ENCODE measurements at places on chromosomes 16 and 17. TPM values are rescaled to one million over a fixed set of nuclear protein-coding genes. Genes with fewer than 3 reads are reported as not detected.

C16orf96 gene
- polyA plus RNA-seq: not detected

- H3K4me1 ChIP-seq: no peaks in the 10 kb centered on the region
- H3K27me3 ChIP-seq: no peaks in the 10 kb centered on the region
- H3K4me3 ChIP-seq: no peak overlapping the region
- peaks cover 20% of the 10 kb centered on the region for H3K36me3 ChIP-seq
Observed at GRCh38 chr17:19304209-19304608, 58.3 kb downstream of the B9D1 start.

CD7 gene
- polyA plus RNA-seq: not detected

DNA sequence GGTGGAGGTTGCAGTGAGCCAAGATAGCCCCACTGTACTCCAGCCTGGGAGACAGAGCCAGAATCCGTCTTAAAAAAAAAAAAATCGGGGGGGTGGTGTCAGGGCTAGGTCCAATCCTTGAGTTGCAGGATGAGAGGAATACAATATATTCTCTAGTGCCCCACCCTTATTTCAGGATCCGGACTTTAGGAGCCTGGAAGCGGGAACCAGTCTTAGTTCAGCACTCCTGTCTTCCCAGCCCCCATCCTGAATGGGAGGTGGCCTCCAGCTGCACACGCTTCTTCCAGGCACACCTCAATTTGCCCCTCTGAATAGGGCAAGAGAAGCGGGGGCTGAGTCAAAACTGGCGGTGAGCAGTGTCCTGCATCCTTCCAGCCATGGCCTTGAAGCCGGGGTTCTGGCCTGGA is 1.6 kb downstream of the FHOD1 start:
- peaks cover 66% of the 10 kb centered on the region for H3K4me1 ChIP-seq
- H3K4me3 ChIP-seq: peak overlapping the region; percentile 85

DNA sequence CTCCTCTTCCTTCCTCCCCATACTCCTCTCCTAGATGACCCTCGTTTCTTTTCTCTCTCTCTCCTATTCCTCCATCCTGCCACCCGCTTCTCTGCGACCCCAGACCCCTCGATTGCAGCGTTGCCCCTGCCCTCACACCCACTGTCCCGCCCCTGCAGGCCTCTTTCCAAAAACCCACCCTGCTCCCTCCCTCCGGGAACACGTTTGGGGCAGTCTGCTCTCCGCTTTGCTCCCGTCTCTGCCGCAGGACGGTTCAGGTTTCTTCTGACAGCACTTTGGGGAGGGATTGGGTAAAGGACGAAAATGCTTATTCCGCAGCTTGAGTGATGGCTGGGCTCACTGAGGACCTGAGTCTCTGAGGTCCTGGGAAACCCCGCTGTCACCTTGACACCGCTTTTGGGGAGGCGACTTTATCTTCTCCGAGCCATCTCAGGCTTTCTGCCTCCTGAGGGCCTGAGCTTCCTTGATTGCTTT is 690 bp downstream of the NDE1 start:
- H3K27ac ChIP-seq: peak overlapping the region; percentile 88
- H3K27me3 ChIP-seq: no peaks in the 10 kb centered on the region
- DNase-seq: no peak
- peaks cover 42% of the 10 kb centered on the region for H3K4me1 ChIP-seq

DNA sequence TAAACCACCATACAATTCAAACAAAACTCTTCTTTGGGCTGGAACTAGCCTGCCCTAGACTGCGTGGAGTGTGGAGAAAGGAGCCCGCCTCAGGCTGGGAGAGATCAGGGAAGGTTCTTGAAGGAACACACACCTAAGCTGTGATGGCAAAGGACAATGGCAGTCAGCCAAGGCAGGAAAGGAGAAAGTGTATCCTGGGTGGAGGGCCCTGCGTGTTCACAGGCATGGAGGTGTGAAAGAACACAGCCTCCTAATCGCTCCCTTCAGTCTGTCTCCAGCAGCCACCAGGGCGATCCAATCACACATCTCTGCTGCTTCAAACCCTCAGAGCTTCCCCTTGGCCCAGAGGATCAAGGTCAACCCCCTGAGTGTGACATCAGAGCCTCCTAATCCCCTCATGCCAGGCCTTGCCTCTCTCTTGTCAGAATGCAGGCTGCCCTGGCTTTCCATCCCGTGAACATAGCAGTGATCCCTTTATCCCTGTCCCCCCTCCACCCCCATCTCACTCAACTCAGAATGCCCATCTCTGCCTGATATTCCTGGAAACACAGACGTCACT is 173.0 kb downstream of the KATNIP start:
- H3K27me3 ChIP-seq: no peaks in the 10 kb centered on the region
- no peak for DNase-seq
- peaks cover 9% of the 10 kb centered on the region for H3K4me1 ChIP-seq
- H3K4me3 ChIP-seq: no peak overlapping the region

C17orf107 gene
- 0.31 TPM for polyA plus RNA-seq

DNA sequence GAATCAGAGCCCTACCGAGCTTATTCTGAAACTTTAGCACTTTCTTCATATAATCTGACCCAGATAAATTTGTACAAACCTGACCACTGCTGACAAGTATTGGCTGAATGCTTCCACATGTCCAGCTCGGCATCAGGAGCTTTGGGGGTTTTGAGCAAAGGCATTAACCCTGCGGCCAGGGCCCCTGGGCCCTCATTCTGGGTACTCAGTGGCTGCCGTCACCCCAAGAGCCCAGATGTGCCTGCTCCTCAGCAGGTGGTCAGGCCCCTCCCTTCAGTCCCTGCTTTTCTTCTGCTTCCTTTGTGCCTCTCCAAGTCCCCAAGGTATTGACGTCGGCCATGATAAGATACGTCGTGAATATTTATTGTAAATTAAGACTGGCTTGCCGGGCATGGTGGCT is 47.3 kb upstream of the CHMP6 start:
- H3K36me3 ChIP-seq: peaks cover 2% of the 10 kb centered on the region
- H3K27me3 ChIP-seq: no peaks in the 10 kb centered on the region
- no peaks in the 10 kb centered on the region for H3K4me1 ChIP-seq
- no peak overlapping the region for H3K4me3 ChIP-seq
- no peak for DNase-seq

TCAP gene
- polyA plus RNA-seq: 0.20 TPM

DNA sequence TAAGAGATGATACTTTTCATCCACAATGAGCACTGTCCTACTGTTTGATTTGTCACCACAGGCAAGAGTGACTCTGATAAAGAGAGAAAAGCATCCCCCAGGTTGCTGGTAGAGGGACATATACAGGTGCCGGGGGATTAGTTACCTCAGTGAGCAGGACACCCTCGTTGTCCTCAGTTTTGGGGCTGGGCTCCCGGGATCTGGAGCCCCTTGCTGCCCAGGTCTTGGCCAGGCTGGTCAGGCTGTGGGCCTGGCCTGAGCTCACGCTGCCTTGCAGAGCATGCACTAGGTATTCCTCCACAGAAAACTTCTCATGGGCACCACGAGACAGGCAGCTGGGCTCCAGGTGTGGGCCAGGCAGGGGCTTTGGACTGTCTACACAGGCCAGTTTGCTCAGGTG is 24.4 kb upstream of the SPATA32 start:
- H3K27ac ChIP-seq: no peak overlapping the region
- peaks cover 45% of the 10 kb centered on the region for H3K36me3 ChIP-seq
- no peaks in the 10 kb centered on the region for H3K27me3 ChIP-seq
- H3K4me1 ChIP-seq: peaks cover 13% of the 10 kb centered on the region
- H3K4me3 ChIP-seq: no peak overlapping the region

VASN gene
- 1.1 TPM for polyA plus RNA-seq

GRCh38 chr17:47866941-47867340 is 16.0 kb upstream of the SP6 start:
- peaks cover 25% of the 10 kb centered on the region for H3K4me1 ChIP-seq
- no peak for DNase-seq
- H3K27ac ChIP-seq: no peak overlapping the region

DNA sequence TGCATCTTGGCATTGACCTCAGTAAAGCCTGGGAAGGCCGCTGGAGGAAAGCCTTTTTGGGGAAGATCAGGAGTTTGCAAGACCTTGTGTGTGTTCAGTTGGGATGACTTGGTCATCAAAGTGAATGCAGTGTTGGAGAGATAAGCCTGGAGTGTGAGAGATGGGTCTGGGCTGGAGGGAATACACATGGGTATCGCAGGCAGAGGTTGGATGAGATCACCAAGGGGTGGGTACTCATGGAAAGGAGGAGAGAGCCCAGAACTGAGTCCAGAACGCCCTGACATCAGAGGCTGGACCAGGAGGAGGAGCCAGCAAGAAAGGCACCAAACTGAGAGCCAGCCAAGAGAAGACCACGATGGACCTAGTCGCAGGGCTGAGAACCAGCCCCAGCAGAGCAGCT is 35.2 kb downstream of the SDK2 start:
- no peaks in the 10 kb centered on the region for H3K27me3 ChIP-seq
- H3K36me3 ChIP-seq: peaks cover 4% of the 10 kb centered on the region
- no peak overlapping the region for H3K27ac ChIP-seq
- no peak overlapping the region for H3K4me3 ChIP-seq
- no peak for DNase-seq

PPY gene
- not detected for polyA plus RNA-seq

HS3ST2 gene
- 6.3 TPM for polyA plus RNA-seq

DNA sequence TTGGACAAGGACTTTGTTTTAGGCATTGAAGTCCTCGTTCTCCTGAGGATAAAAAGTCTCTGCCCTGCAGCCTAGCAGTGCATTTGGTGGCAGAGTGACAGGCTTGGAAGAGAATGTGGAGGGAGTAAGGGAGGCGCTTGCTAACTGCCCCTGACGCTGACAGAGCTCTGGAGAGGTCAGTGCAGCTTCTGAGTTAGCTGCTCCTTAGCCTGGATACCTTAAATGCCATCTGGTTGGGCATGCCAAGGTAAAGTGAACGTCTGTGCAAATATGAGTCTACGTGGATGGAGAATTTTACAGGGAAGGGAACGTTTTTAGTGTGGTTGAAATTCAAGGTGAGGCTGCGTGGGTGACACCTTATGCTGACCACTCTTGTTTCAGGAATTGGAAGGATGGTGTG is 44.4 kb downstream of the SEC14L1 start:
- H3K27me3 ChIP-seq: no peaks in the 10 kb centered on the region
- no peak overlapping the region for H3K4me3 ChIP-seq
- no peak overlapping the region for H3K27ac ChIP-seq
- DNase-seq: no peak
- no peaks in the 10 kb centered on the region for H3K36me3 ChIP-seq

SCNN1G gene
- 0.70 TPM for polyA plus RNA-seq

ITGAX gene
- 0.11 TPM for polyA plus RNA-seq

- H3K36me3 ChIP-seq: no peaks in the 10 kb centered on the region
- peaks cover 4% of the 10 kb centered on the region for H3K27me3 ChIP-seq
- H3K4me3 ChIP-seq: no peak overlapping the region
- H3K4me1 ChIP-seq: peaks cover 8% of the 10 kb centered on the region
Observed at GRCh38 chr17:20975566-20975965, 67.2 kb downstream of the USP22 start.

- H3K27me3 ChIP-seq: no peaks in the 10 kb centered on the region
- H3K27ac ChIP-seq: no peak overlapping the region
- no peaks in the 10 kb centered on the region for H3K36me3 ChIP-seq
- no peak for DNase-seq
- no peak overlapping the region for H3K4me3 ChIP-seq
- H3K4me1 ChIP-seq: no peaks in the 10 kb centered on the region
Observed at GRCh38 chr17:9211133-9211765, 189.9 kb downstream of the NTN1 start.

GRCh38 chr16:66717776-66718175 is 21.2 kb upstream of the CMTM4 start:
- H3K27ac ChIP-seq: peak overlapping the region; percentile 59
- H3K36me3 ChIP-seq: peaks cover under 1% of the 10 kb centered on the region
- no peak for DNase-seq
- H3K27me3 ChIP-seq: no peaks in the 10 kb centered on the region
- H3K4me1 ChIP-seq: peaks cover 38% of the 10 kb centered on the region
- H3K4me3 ChIP-seq: no peak overlapping the region

GRCh38 chr16:30377050-30377811 is 2.6 kb downstream of the MYL11 start:
- H3K27me3 ChIP-seq: no peaks in the 10 kb centered on the region
- H3K4me3 ChIP-seq: peak overlapping the region; percentile 77
- H3K36me3 ChIP-seq: peaks cover 2% of the 10 kb centered on the region
- H3K4me1 ChIP-seq: peaks cover 9% of the 10 kb centered on the region

GRCh38 chr17:39014044-39014794 is 47.0 kb upstream of the FBXO47 start:
- no peak for DNase-seq
- H3K27ac ChIP-seq: no peak overlapping the region
- H3K36me3 ChIP-seq: no peaks in the 10 kb centered on the region
- peaks cover 7% of the 10 kb centered on the region for H3K4me1 ChIP-seq
- no peak overlapping the region for H3K4me3 ChIP-seq

PPP4C gene
- polyA plus RNA-seq: 167 TPM

- no peaks in the 10 kb centered on the region for H3K4me1 ChIP-seq
- H3K36me3 ChIP-seq: no peaks in the 10 kb centered on the region
- no peak for DNase-seq
- H3K27ac ChIP-seq: no peak overlapping the region
- no peaks in the 10 kb centered on the region for H3K27me3 ChIP-seq
Observed at GRCh38 chr17:13690806-13691205, 89.1 kb upstream of the HS3ST3A1 start.

- H3K27ac ChIP-seq: no peak overlapping the region
- no peaks in the 10 kb centered on the region for H3K36me3 ChIP-seq
- H3K27me3 ChIP-seq: peaks cover 5% of the 10 kb centered on the region
- DNase-seq: no peak
- H3K4me1 ChIP-seq: peaks cover 2% of the 10 kb centered on the region
Observed at GRCh38 chr16:13997933-13998332, 73.2 kb upstream of the MRTFB start.

DNA sequence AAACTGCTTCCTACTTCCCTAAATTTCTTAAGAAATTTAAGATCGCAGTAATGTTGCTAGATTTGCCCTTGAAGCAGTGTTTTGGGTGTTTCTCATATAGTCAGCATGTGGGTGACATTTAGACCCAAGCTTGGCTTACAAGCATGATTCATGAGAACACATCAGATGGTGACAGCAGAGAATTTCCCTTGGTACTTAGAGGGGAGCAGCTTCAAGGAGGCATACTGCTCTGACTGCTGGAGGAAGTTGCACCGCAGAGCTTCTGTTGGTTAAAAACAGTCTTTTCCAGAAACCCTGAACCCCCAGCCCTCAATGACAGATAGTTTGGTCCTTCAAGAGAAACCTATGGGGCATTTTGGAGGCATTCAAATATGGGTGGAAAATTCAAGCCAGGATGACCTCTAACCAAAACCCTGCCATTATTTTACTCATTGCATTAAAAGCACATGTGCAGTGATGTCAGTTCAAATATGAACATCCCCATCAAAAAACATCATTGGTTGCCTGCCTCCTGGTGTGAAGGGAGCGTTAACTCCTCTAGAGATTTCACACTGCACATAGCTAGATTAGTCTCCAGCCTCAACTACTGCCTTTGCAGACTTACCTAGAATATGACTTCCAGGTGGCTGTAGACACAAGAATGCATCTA is 201.5 kb upstream of the CACNG5 start:
- DNase-seq: no peak
- H3K27ac ChIP-seq: no peak overlapping the region
- H3K27me3 ChIP-seq: no peaks in the 10 kb centered on the region
- peaks cover 21% of the 10 kb centered on the region for H3K4me1 ChIP-seq
- H3K4me3 ChIP-seq: no peak overlapping the region

Data from keratinocyte (primary cell).